ENCODE measurements at places on chromosomes 12 and 14.

DNA sequence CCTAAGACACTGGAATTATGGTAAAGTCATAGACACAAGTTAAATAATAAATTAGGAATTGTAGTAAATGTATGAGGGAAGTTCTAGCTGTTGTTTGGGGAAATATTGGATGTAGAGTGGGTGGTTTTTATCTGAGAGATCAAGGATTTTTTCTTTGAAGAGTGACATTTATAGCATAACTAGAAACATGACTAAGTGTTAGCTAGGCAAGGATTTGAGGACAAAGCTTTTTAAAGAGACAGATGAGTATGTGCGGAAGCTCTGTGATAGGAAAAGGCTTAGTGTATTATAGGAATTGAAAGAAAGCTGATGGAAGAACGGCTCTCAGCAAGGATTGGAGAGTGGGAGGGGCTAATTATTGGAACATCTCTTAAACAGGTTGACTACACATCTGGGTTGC is 24.5 kb downstream of the PDZRN4 start:
- no peak for DNase-seq

DNA sequence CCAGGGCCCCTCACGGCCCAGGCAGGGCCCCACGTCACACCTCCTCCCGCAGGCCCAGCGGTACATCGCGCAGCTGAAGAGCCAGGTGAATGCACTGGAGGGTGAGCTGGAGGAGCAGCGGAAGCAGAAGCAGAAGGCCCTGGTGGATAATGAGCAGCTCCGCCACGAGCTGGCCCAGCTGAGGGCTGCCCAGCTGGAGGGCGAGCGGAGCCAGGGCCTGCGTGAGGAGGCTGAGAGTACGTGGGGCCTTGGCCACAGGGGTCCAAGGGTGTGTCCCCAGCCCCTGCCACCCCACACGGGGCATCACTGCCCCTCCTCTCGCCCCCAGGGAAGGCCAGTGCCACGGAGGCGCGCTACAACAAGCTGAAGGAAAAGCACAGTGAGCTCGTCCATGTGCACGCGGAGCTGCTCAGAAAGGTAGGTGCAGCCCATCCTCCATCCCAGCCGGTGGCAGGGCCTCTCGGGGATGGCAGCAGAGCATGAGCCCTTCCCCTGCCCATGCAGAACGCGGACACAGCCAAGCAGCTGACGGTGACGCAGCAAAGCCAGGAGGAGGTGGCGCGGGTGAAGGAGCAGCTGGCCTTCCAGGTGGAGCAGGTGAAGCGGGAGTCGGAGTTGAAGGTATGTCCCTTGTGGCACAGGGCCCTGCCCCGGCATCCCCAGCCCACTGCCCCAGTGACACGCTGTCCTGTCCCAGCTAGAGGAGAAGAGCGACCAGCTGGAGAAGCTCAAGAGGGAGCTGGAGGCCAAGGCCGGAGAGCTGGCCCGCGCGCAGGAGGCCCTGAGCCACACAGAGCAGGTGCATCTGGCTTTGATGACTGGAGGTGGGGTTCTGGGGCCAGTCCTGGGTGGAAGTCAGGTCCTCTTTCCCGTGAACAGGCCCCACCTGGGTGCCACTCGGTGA is 20.9 kb downstream of the HIP1R start:
- no peak for DNase-seq

DNA sequence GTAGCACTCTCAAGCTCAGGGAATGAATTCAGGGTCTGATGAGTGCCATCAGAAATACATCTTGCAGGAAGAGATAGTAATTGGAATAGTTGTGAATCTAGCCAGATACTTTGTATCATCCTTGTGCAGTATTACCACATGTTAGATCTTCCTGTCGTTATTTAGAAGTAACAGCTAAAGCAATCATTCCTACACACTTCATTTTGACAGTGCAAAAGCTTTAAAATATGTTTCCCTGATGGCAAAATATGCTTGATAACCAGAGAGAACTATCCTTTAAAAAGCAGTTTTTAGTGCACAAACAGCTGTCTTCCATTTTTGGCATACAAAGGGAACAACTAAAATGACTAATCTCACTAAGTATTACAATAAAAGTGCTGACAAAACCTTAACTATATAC is 149.5 kb upstream of the SLC38A2 start:
- DNase-seq: no peak

DNA sequence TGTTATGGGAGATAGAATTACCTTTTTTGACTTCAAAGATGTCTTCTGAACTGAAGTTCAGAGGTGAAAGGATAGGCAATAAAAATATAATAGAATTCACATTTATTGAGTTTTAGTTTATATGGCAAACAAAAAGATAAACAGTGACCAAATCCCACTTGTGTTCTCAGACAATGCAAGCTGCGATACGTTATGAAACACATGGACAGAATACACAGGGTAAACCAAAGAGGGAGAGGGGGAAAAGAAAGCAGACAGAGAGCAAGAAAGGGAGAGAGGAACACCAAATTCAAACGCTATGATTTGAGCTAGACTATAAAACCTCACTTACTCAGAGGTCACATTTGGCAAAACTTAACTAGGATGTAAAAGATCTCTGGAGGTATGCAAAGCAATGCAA is 238.2 kb upstream of the FLRT2 start:
- no peak for DNase-seq

DNA sequence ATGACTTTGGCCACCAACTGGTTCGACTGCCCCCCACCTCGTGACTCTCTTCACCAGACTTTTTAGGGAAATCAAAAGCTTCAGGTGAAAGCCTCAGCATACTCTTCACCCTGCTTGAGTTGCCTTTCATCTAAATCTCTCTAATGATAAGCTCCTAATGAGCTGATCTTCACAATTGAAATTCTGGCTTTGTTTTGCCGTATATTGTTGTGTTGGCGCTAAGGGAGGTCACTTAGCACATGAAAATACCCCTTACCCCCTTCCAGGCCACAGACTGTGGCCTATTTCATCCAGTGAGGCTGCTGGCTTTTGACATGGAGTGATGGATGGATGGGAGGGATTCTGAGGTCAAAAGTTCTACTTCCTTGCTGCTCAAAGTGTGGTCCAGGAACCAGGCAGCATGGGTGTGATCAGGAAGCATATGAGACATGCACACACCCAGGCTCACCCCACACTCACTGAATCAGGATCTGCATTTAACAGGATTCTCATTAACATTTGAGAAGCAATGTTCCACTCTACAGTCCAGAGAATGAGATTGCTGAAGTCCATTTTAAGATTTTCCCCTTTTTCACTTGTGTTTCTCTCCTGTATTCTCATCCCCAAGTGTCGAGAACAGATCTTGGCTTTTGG is 131.4 kb downstream of the DACT1 start:
- DNase-seq: no peak

DNA sequence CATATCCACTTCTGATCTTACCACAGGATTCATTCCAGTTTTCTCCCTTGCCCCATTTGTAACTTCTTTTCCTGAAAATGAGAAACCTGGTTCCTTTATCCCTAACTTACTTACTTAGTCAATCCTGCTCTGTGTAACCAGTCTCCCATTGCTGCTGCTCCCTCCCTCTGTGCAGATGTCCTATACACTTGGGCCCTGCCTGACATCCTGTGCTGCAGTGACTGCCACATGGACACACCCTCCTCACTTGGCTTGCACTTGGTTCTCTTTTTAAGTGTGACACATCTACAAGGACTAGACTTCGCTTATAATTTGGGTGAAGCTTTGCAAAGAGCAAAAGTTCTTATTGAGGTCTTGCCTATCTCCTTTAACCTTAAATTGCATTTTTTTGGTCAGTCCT is 51.4 kb downstream of the FGD4 start:
- no peak for DNase-seq

DNA sequence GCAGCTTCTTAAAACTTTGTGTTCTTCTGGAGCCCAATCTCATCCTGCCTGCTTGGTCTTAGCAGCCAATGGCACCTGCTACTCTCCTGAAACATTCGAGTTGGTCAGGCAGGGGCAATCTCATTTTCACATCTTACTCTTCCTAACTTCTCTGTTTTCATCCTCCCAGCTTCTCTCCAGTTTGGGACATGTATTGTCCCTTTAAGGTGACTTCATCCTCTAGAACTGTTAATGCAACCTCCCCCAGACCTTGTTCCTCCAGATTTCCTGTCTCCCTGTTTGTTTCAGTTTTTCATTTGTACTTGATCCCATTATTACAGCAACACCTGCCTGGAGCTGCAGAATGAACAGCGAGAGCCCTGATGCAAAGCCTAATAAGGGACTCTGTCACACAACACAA is 31.3 kb downstream of the SERPINA11 start:
- DNase-seq: no peak

GRCh38 chr12:104990950-104991349 is 4.8 kb downstream of the NOPCHAP1 start:
- no peak for DNase-seq

GRCh38 chr14:76830556-76830955 is 4.3 kb downstream of the LRRC74A start:
- DNase-seq: no peak

DNA sequence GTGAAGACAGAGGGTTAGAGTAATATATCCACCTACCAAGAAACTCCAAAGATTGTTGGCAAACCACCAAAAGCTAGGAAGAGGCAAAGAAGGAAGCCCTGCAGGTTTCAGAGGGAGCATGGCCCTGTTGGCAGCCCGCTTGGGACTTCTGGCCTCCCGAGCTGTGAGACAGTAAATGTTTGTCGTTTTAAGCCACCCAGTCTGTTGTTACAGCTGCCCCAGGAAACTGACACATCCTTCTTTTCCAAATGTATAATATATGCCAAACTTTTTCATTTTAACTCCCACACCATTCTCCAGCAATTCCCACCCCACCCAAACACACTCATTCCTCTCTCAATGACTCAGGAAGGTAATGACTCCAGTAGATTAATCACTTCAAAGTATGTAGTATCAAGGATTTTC is 74.0 kb downstream of the RPS29 start:
- DNase-seq: no peak

- DNase-seq: no peak
Observed at GRCh38 chr12:64889434-64890216, 65.2 kb downstream of the TBC1D30 start.

GRCh38 chr12:40028296-40028695 is 77.6 kb downstream of the SLC2A13 start:
- no peak for DNase-seq

DNA sequence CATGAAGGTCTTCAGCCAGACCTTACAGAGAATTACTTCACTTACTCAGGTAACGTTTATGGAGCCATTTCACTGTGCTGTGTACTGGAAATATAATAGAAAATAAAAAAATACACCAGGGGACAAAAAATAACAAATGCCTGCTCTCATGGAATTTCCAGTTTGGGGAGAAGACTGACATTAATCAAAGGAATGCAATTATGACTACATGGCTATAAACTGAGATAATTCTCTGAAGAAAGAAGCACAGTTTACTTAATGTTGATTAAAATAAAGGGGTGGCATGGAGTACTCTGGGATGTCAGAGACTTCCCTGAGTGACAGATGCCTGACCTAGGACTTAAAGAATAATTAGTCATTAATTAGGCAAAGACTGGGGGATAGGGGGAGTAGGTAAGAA is 59.0 kb downstream of the DENND5B start:
- no peak for DNase-seq

DNA sequence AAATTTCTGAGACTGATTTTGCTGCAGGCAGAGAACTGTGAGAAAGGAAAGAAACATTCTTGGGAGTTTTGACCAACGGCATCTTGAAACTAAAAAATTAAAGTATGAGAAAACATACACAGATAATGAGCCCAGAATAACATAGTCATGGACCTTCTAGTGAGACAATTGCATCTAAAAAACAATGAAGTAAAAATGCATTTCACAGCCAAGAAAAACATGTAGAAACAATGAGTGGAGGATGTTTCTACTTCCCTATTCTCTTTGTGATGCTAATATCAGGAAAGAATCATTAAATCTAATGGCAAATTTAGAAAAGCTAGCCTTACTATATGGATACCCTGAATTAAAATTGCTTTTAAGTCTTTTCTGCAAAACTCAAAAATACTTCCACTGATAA is 12.2 kb upstream of the PLEKHG7 start:
- DNase-seq: no peak

GRCh38 chr14:54564071-54564867 is 2.7 kb upstream of the SAMD4A start:
- peak; percentile 58 for DNase-seq

DNA sequence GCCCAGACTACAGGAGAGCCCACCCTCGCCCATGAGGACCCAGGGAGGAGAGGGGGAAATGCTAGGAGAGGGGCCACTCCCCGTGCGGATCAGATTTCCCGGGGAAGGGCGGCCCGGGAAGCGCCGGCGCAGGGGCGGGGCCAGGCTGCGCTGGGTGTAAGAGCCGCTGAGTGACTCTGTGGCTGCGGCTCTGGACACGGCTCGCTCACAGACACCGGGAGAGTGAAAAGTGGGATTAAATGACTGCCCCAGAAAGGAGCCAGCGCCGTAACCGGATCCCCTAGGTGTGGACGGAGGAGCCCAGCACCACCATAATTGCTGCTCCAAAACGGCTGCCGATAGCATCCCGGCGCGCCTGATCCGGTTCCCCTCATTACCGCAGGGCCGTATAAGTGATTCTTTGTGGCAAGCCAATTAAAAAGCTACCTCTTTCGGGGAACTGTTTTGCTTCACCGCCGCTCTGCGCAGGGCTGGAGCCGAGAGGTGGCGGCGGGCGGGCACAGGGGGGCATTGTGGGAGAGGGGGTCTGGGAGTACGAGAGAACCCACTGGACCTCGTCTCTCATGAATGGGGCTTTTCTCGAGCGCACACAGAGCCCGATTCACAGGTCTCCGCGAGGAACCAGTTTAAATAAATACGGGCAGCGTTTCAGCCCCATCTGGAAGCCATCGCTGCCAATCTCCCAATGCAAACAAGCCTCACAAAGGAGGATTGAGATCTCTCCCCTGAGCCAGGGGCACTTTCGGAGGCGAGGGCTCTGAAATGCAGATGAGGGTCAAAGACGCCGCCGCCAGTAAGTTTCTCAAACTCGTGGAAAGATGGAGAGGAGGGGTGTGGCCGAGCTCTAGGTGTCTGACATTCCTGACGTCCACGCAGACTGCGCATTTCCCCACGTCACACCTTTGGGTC is 2.5 kb downstream of the COL2A1 start:
- peak; percentile 50 for DNase-seq

GRCh38 chr12:64304571-64304970 is 82.5 kb upstream of the KICS2 start:
- DNase-seq: peak; percentile 60

- no peak for DNase-seq
Observed at GRCh38 chr12:40168868-40169267, 55.9 kb upstream of the LRRK2 start.

- DNase-seq: no peak
Observed at GRCh38 chr12:127343940-127344339, 923.0 kb upstream of the TMEM132C start.

GRCh38 chr12:107662484-107662883 is 23.1 kb upstream of the PWP1 start:
- DNase-seq: no peak

GRCh38 chr14:52314595-52315354 is 663 bp downstream of the PTGER2 start:
- DNase-seq: peak; percentile 2

DNA sequence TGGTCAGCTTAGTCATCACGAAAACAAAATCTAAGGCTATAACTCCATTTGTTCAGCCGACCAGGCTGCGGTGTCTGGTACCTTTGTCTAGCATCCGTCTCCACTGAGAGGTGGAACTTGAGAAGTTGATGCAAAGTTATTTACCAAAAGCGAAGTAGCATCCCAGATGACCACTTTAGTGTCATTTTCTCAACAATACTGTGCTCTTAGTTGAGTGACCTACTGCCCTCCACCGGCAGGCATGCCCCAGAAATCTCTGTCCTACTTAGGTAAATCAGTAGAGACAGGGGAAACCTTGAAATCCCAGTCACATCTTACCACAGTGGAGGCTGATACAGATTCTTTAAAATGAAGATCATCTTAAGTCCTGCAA is 1.3 kb upstream of the ST8SIA1 start:
- no peak for DNase-seq

All from ACHN (cell line).